Mesenteric fat pad (tissue), 1 donor: ENCODE measurements at places on chromosomes 5 and 9.

DNA sequence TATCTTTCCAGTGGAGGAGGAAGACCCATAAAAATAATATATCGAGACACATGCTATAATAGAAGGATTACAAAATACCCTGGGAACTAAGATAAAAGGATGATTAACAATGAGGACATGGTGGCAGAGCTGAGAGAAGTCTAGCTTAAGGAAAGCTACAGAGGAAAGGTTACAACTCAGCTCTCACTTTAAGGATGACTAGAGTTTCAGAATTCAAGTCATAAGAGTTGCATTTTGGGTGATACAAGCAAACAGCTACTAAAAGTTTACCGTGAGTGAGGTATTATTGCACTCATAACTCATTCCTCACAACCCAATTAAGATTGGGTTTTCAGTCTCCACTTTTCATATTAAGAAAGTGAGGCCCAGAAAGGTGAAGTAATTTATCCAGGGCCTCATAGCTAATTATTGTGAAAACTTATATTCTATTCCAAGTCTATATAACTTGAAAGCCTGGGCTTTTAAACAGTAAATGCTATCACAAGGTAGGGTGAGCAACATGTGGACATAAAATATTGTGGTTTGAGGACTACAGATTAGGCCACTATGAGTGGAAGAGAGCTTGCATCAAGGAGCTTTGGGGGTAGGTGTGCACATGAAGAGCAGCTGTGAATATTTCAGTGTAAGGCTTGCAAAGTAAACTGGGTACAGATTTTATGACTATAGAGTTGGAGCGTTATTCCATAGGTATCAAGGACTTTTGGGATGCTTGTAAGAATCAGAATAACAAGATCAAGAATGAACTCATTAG lies 28.0 kb downstream of the JAKMIP2 start:
- DNase-seq = no peak

DNA sequence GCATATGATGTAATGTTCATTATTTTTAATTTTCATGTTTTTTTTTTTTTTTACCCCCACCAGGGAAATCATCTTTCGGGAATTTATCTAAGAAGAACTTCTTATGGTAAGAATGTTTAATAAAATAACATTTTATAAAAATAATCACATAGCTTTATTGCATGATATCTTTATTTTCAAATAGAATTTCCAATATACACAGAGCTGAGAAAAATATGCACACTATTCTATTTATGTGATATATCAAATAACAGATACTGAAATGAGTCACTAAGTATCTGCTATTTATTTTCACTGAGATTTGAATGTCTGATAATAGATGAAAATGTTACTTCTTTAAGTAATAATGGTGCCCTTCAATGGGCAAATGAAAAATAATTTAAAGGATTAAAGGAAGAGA lies 1217.3 kb downstream of the MAT2B start:
- DNase-seq = no peak

GRCh38 chr9:110579034-110579861 lies at the start of gene SVEP1:
Gene SVEP1 (minus strand): TSS chr9:110579741. CDS start chr9:110579543, 198 bp downstream.
- DNase-seq = peak; percentile 90

GRCh38 chr9:20054734-20055133 lies 265.9 kb upstream of the SLC24A2 start:
- no peak for DNase-seq

DNA sequence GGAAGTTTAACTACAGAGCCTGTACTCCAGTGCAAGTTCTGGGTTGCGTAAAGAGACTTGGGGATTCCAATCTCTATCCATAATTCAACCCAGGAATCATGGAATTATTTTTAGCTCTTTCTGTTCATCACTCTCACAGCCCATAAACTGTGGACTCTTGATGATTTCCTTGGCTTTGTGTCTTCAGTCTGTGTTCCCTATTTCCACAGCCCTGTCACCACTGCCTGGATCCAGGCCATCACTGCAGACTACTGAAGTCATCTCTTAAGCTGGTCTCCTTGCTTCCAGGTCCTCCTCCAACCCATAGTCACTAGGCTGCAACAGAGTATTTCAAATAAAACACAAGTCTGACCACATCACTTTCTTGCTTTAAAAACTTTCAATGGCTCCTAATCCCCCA lies 211.7 kb downstream of the PLK2 start:
- no peak for DNase-seq

DNA sequence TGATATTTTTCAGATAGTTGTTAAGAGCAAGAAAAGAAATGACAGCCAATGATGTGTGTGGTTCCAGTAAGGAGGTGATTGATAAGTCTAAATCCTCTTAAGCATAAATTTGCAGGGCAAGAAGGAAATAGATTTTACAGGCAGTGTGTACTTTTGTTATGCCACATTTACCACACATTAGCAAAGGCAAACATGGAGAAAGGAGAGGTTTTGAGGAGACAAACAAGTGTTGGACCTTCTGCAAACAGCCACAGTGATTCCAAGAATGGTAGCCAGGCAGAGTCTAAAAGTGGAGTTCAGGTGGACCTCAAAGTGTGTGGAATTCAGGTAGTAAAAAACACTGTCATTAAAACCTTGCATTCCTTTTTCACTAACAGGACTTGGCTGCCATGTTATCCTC lies 295.9 kb upstream of the ITGA1 start:
- no peak for DNase-seq
